ENCODE measurements at places on chromosomes 11 and 22.

GRCh38 chr11:66226101-66226500 is 42.3 kb upstream of the RAB1B start:
- DNase-seq, result no peak

DNA sequence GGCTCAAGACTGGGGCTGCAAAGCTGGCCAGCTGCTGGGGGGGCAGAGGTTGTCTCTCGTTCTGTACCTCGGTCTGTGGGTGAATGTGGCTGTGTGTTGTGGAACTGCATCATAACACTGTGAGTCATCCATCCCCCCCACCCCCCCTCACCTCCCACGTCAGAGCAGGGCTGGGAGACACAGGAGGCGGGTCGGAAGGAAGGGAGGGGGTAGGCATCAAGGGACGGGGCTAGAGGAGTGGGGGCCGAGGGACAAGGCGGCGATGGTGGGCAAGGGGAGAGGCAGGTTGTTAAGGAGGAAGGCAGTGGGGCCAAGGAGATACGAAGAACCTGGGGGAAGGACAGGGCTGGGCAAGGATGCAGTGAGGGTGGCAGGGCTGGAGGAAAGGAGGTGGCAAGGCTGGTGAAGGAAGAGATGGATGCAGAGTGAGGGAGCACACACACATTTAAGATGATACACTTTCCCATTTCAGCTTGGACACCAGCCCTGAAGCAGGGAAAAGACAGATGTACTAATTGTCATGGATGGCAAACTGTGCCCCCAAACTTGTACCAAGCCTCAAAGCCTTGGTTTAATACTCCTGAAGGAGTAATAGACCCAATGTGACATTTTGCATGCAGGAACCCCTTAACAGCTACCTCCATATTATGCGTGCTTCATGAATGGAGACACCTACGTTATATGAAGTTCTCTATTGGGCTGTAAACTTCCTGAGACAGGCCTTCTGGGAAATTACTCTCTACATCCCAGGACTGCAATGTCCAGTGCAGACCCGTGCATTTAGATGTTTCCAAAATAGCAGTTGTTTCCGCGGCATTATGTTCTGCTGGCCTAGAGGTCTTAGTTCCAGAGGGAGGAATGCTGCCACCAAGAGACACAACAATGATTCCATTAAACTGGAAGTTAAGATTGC is at the start of gene YPEL4:
Gene YPEL4 (minus strand): TSS at position 87 of the 913 bp plus-strand sequence. CDS start 2,805 bp downstream, outside the sequence.
- peak; percentile 35 for DNase-seq

- DNase-seq, result no peak
Measured at GRCh38 chr11:73902303-73902702, 25.5 kb downstream of the PAAF1 start.

DNA sequence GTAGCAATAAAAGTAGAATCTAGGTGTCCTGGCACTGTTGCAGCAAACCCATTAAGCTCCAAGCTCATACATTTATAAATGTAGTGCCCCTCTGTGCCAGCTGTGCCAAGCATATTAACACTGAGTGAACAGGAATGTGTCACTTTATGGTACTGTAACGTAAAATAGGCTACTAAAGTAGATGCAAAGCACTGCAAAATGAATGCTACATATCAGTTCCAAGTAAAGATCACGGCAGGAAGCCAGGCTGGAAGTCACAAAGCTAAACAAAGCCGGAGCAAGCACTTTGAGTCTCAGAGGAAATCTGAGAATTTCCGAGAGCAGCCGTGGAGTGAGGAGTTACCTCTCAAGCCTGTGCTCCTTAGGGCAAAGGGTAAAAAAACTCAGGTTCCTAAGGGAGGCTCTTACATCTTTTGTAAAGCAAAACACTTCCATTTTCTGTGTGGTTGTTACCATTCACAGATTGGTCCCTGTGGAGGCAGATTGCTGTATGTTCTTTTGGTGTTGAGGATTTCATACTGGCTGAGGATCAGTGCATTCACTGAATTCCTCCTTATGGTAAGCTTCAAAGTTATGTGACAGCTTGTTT is 85.7 kb downstream of the WNT11 start:
- no peak for DNase-seq

DNA sequence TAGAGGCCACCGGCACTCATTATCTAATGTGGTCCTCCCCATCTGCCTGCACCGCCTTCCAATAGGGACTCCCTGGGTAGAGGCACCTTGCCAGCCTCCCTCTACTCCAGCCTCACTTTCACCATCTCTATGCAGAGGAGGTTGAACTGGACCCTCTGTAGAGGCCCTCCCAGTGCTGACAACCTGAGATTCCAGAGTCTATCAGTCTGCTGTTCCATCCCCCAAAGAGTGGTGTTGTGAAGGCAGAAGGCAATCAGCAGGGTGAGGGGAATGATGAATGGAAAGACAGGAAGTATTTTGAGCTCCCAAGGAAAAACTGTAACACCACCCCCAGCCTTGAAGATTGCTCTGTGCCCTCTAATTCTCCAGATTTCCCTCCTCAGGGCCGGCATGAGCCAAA is 77.9 kb downstream of the THAP12 start:
- no peak for DNase-seq

DNA sequence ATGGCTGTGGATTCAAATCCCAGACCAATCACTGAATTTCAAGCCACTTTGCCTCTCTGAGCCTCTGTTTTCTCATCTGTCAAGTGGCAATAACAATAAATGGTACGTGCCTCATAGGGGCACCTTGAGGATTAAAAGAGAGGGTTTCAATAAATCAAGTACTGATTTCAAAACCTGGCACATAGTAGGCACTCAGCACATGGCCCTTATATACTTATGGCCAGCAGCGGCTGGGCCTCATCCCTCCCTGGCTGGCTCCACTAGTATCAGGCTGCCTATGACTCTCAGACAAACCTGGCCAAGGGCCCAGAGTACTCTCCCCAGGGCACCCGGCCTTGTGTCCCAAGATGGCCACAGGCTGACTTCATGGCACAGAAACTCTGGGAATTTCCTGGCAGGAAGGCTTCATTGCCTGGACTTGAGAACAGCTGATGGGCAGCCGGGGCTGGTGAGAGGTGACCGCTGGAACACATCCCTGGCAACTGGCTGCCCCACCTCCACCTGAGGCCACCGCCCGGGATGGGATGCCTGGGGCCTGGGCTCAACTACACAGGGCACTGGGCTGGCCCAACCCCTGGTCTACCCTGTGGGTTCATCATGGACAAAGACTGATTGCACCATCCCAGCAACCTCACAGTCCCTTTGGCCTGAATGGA is 3.4 kb downstream of the FADS3 start:
- DNase-seq, result no peak

- no peak for DNase-seq
Measured at GRCh38 chr11:30125456-30125855, 105.4 kb upstream of the FSHB start.

GRCh38 chr11:94623120-94623735 is 56.1 kb downstream of the PIWIL4 start:
- DNase-seq, result peak; percentile 72

DNA sequence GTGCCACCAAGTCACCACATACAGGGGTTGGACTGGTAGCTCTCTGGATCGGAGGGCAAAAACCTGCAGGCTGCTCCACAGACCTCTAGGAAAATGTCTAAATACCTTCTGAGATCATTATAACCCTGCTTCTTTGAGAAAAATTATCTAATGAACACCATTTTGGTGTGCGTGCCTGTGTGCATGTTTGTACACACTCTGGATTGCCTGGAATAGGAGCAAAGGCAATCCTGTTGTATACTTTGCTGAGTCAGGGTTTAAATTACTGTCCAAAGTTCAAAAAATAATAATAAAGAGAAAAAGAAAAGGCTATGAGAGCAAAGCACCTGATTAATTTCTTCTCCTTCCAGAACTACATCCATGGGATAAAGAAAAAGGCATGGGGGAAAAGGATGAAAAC is 11.0 kb downstream of the JAML start:
- DNase-seq, result no peak

- DNase-seq, result no peak
Measured at GRCh38 chr22:17112491-17113042, 8.6 kb downstream of the TMEM121B start.

DNA sequence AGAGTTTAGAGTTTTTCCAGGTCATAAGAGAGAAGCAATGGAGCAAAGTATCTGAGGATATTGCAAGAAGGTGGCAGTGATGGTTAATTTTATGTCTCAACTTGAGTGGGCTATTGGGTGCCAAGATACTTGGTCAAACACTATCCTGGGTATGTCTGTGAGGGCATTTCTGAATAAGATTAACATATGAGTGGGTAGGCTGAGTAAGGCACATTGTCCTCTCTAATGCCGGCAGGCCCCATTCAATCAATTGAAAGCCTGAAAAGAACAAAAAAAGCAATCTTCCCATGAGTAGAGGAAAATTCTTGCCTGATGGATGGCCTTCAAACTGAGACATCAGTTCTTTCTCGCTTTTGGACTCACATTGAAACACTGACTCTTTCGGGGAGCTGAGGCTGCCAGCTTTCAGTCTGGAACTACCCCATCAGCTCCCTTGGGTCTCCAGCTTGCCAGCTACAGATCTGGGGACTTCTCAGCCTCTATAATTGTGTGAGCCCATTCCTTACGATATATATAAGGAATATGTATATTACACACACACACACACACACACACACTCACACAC is 228.8 kb downstream of the BUD13 start:
- DNase-seq, result no peak

GRCh38 chr11:100752371-100753171 is 65.5 kb downstream of the ARHGAP42 start:
- DNase-seq, result peak; percentile 12

GRCh38 chr22:29329581-29329980 is 14.1 kb upstream of the RASL10A start:
- no peak for DNase-seq

DNA sequence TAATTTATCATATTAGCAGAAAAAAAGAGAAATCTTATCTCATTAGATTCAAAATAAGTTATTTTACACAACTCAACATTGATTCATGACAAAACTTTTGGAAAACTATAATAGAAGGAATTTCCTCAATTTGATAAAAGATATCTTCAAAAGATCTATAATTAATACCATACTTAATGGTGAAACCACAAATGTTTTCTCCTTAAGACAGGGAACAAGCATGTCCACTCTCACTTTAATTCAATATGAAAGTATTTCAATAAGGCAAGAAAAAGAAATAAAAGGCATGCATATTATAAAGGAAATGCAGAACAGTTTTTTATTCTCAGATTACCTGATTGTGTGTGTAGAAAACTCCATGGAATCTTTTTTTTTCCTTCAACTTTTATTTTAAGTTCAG is 23.6 kb downstream of the MTNR1B start:
- DNase-seq, result no peak

- peak; percentile 17 for DNase-seq
Measured at GRCh38 chr22:32103658-32104315, 55.3 kb downstream of the C22orf42 start.

- no peak for DNase-seq
Measured at GRCh38 chr11:43034341-43034740, 277.5 kb upstream of the API5 start.

DNA sequence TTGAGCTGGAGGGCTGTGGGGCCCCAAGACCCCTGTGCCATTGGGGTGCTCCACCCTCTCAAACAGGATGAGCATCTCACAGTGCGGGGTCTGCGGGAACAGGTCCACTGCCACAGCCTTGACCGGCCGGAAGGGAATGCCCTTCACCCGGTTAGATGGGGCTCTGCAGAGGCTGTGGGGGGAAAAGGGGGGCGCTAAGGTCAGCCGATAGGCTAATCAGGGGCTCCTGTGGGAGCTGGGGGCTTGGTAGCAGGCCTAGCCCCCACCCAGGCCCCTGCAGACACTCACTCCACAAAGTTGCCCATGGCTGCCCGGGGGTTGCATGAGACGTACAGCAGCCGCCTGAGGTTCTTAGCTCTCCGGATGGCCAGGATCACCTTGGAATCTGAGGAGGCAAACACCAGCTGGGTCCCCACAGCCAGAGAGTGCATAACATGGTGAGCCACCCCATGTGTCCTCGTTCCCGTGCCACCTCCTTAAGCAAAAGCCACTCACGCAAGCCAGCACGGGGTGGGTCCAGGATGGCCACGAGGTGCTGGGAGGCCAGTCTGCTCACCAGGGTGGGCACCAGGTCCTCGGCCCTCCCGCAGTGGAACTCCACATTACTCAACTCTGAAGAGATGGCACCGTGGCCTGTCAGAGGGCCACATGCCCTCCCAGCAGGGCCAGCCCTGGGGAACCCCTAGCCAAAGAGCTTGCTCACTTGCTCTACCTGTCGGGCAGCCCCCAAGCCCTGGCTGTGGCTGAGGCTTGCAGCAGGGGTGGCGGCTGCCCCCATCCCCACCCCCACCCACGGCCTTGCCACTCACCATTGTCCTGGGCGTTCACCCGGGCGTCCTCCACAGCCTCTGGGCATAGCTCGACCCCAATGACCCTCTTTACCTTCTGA is 3.0 kb upstream of the RANBP1 start:
- no peak for DNase-seq

- no peak for DNase-seq
Measured at GRCh38 chr22:20635227-20635591, 127.8 kb downstream of the MED15 start.

- no peak for DNase-seq
Measured at GRCh38 chr11:12117611-12118010, 7.2 kb downstream of the MICAL2 start.

GRCh38 chr11:68942095-68942620 is 38.5 kb downstream of the IGHMBP2 start:
- DNase-seq, result no peak

DNA sequence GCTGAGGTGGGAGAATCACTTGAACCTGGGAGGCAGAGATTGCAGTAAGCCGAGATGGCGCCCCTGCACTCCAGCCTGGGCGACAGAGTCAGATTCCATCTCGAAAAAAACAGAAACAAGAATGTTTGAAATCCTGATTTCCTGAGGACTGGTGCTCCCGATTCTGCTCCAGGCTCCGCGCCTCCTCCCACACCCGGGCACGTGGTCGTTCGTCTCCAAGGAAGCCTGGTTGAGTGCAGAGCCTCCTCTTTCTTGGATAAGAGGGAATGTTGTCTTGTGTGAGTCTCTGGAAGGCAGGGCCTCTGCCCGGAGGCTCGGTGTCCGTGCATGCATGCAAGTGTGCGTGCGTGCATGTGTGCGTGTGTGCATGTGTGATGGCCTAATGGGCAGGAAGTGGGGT is 30.1 kb downstream of the BRSK2 start:
- DNase-seq, result no peak

DNA sequence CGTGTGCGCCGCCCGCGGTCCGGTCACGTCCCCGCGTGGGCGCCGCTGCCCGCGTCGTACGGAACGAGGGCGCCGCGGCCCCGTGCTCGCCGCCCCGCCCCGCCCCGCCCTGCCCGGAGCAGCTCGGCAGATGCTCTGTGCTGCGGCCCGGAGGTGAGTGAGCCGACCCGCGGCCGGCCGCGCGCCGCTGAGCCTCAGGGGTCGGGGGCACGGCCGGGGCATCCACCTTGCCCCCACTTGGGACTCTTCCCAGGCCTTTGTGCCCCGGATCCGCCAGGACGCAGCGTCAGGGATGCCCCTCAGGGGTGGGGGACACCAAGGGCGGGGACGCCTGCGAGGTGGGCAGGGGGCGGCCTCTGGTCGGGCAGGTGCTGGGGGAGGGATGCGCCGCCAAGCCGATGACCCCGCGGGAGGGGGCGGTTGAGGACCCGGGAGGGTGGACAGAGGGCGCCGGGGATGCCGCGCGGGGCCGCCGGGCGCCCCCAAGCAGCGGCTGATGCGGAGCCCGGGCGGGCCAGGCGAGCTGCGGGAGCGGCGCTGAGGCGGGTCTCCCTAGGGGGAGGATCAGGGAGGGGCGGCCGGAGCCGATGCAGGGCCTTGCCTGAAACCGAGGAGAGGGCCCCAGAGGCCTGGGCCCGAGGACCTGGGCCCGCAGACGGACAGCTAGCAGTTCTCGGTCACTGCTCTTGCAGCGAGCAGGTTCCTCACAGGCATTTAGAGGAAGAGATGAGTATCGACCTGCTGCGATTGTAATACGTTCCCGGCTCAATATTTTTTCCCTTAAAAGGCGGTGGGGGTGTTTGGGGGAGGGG is at the start of gene GNAZ:
Gene GNAZ (plus strand): TSS at position 102 of the 812 bp plus-strand sequence. CDS start 25,177 bp downstream, outside the sequence.
- DNase-seq, result peak; percentile 23

GRCh38 chr22:35476341-35476740 is 64.3 kb upstream of the RASD2 start:
- no peak for DNase-seq

Measured in NCI-H1105 (cell line).